Testis (tissue), 5 donors: ENCODE measurements at places on chromosomes 5 and 9.
A peak's percentile ranks its signal among the peaks of the same experiment; 100 is the strongest.

DNA sequence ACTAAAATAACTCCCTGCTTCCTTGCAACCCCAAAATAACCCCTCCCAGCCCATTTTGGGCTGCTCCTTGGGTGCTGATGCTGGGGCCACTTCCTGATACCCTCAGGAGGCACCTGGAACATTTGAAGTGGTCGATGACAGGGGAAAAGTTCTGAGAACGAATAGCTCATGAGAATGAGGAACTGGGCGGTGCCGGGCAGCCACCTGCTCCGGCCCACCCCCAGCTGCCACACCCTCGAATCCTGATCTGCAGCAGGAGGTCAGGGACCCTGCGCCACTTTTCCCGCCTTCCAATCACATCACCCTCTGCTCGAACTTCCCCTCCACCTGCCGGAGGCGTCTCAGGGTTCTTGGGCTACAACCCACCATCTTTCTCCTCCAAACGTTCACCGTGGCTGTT, 19.7 kb downstream of the HRH2 start:
- DNase-seq = no peak

GRCh38 chr5:68285851-68286611, 70.5 kb downstream of the PIK3R1 start:
- no peak for DNase-seq

DNA sequence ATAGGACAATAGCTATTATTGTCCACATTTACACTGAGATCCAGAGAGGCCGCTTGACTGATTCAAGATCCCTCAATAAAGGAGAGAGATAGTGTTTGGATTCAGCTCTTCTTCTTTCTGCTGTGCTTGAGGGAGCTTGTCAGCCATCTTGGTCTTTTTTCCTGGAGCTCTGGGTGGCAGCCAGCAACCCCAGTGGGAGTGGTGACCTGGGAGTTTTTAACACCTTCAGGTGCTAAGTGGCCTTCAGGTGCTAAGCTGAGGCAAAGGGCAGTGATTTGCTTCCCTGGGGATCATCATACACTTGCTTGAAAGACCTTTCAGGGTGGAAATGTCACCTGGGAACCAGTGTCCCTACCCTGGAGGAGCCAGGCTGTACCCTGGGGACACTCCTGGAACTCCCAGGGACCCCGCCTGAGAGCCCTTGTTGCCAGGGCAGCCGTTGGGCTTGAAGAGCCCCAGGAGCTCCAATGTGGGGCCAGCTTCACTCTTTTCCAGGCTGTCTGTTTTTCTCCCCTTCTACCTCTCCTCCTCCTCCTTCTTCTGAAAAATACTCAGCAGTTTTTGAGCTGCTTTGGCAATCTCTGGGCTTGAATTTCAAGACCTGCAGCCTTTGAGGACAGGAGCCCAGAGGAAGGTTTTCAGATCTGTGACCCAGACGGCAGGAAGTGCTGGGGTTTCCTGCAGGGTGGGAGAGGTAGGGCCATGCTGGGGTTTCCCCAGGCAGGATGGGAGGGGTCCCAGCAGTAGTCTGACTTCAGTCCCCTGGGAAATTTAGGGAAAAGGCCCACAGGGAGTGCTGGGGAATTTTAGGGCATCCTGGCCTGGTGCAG, 59.7 kb downstream of the FGF18 start:
- no peak for DNase-seq

GRCh38 chr9:125189011-125189360, 617 bp downstream of the PPP6C start:
- peak; percentile 54 for DNase-seq

- no peak for DNase-seq
Observed at GRCh38 chr5:177429248-177430040, 3.0 kb downstream of the GRK6 start.

- DNase-seq = peak; percentile 25
Observed at GRCh38 chr5:34586117-34586885, 69.8 kb upstream of the RAI14 start.

- DNase-seq = no peak
Observed at GRCh38 chr9:5813824-5814223, 19.1 kb downstream of the ERMP1 start.

GRCh38 chr9:76894198-76894597, 11.7 kb downstream of the PRUNE2 start:
- DNase-seq = no peak

- DNase-seq = peak; percentile 51
Observed at GRCh38 chr9:116494815-116495634, 192.1 kb upstream of the TRIM32 start.

DNA sequence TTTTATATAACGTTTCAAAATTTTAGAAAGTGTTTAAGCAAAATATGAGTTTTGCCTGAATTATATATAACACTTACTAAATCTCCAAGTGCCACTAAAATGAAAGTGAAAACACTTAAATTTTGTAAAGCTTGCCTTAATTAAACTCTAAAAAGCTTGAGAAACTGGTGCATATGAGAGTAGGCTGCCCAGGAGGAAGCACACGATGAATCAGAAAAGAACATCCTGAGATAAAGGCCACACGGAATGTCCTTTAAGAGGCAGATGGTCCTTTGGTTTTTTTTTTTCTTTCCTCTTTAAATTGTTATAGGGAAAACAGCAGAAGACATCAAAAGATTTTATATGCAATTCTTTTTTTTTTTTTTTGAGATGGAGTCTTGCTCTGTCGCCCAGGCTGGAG, 60.3 kb downstream of the HABP4 start:
- no peak for DNase-seq

GRCh38 chr5:178196281-178196812, 8.0 kb upstream of the HNRNPAB start:
- no peak for DNase-seq

- no peak for DNase-seq
Observed at GRCh38 chr5:122385808-122386207, 73.8 kb downstream of the SNCAIP start.

GRCh38 chr9:101453776-101454570, 18.4 kb upstream of the ALDOB start:
- no peak for DNase-seq

DNA sequence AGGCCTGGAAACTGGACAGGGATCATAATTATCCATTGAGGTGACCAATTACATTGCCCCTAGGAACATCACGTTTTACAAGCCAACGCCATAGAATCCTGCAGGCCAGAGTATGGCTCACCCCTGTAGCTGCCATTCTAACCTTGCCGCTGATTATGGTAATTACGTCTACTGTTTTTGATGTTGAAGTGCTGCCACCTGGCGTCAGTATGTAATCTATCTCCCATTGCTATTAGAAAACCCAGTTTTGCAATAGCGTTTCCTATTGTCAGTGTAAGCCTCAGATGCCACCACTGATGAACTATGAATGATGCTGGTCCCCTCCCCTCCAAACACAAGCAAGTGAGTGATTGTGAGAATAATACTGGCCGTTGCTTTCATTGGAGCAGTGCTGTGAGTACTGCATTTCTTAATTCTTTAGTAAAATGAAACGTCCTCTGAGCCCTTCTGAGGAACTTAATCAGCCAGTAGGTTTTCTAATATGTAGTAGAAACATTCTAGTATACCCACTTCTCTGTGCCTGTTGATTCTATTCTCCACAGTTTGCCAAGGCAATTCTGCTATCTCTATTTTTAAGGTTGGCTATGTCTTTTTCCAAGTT, 100.5 kb upstream of the NMUR2 start:
- DNase-seq = peak; percentile 78

- no peak for DNase-seq
Observed at GRCh38 chr5:13107537-13107936, 837.0 kb downstream of the DNAH5 start.

- no peak for DNase-seq
Observed at GRCh38 chr9:137044502-137045177, 1.3 kb downstream of the NPDC1 start.

DNA sequence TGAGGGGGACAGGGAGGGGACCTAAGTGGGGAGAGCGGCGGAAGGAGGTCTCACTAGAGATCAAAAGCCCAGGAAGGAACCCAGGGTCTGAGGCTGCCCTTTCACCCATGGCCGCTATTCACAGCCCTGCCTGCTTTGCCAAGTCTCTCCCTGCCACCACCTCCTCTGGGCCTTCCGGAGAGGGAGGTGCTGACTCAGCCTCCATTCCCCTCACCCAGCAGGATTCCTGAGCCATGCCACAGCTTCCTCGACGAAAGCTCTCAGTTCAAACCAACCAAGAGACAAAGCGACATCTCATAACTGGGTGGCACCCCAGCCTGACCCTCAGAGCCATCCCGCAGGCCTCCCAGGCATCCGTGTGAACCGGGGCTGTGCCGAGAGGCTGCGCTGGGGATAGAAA, 36.7 kb downstream of the PAX5 start:
- no peak for DNase-seq

GRCh38 chr5:160970605-160971191, 118.7 kb upstream of the ATP10B start:
- no peak for DNase-seq

- no peak for DNase-seq
Observed at GRCh38 chr9:31697956-31698355, 686.5 kb upstream of the ACO1 start.

DNA sequence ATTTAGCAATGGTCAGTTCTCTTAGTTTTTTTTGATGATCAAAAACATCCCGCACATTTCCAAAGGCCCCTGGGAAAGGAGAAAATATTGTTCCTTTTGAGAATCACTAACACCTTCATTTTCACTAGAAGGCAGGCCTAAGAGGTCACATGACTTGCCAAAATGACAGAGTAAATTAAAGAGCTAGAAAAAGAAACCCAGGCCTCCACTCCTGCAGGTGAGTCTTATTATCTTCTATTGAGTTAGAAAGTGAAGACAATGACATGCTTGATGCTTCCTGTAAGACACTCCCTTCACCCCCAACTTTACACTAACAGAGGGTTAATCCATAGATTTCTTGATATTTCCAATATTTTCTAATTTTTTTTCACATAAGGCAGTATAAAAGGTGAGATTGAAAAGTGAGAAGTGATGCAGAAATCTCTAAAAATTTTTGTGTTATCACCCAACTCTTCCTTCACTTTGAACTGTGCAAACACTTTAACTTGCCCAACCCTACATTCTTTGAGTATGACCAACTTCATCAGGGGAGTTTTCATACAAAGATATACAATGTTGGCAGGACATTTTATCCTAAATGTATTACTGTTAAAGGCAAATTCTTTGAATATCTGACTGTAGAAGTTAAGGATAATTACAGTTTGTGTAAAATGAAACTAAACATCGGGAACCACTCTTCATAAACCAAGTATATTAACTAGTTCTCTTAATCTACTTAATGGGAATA, 57.1 kb downstream of the SUB1 start:
- DNase-seq = no peak

DNA sequence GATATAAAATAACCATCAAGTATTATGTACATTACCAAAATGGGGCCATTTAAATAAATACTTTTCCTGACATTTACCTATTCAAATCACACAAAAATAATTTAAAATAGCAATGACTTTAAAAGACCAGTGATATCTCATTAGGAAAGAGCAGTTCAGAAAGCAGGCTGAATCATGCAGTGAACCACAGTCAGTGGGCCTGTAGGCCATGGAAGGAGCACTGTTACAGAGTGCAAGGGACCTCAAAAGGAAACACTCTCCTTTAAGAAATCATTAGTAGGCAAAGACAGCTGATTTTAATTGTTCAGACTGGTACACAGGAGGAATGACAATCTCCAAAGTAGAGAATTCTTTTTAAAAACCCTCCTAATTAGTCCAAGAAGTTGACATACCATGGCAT, 283.5 kb upstream of the EFNA5 start:
- DNase-seq = no peak

DNA sequence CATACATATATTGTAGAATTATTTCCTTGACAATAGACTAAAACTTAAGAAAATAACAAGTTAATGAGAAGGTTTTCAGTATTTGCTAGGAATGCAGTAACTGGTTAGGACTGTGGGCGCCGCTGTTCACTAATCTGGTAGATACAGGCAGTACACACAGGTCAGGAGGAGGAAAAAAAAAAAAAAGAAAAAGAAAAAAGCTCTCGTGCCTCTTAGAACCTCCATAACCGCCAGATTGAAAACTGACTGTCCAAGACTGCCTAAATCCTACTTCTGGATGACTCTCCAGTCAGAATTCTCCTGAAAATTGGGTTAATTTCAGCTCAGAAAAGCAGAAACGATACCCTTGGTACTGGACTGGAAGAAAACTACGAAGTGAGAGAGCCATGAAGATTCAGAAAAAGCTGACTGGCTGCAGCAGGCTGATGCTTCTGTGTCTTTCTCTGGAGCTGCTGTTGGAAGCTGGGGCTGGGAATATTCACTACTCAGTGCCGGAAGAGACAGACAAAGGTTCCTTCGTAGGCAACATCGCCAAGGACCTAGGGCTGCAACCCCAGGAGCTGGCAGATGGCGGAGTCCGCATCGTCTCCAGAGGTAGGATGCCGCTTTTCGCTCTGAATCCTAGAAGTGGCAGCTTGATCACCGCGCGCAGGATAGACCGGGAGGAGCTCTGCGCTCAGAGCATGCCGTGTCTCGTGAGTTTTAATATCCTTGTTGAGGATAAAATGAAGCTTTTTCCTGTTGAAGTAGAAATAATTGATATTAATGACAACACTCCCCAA, at the start of gene PCDHGA1:
PCDHGA1 (plus strand) TSS at position 216 of the 782 bp plus-strand sequence.
- DNase-seq = peak; percentile 79

- no peak for DNase-seq
Observed at GRCh38 chr5:83972236-83972635, 251.6 kb upstream of the HAPLN1 start.

GRCh38 chr9:126818482-126818881, 13.6 kb downstream of the ZBTB43 start:
- no peak for DNase-seq

DNA sequence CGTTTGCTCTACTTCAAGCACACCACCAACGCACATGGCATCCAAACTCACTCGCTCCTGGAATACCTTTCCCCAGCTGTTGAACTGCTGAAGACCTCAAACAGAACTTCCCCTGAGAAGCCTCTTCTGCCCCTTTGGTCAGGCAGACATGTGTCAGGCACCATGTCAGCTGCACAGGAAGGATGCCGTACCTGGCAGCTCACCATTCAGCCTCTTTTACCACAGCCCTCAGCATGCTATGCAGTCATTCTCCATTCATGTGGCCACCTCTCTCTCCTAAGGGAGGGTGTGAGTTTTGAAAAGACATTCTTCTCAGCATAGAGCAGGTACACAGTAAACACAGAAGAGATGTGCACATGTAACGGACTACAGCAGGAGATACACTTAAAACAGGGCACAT, 14.2 kb downstream of the IL4 start:
- DNase-seq = no peak
